ENCODE measurements at places on chromosomes 11 and 22.

DNA sequence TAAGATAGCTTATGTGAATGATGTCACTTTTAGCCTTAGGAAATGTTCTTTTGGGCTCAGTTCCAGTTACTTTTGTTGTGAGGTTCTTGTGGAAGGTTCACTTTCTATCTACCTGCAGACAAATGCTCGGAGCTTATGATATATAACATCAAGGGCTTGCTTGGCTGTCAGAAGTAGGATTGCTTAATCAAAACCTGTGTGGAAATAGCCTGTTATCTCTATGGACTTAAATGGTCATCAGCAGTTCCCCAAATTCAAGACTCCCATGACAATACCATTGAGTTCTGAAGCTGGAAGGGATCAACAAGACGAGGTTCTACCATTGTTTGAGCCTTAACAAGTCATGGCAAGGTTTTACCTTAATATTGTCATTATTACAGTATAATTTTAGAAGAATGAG lies 43.8 kb downstream of the FLI1 start:
- DNase-seq: no peak

DNA sequence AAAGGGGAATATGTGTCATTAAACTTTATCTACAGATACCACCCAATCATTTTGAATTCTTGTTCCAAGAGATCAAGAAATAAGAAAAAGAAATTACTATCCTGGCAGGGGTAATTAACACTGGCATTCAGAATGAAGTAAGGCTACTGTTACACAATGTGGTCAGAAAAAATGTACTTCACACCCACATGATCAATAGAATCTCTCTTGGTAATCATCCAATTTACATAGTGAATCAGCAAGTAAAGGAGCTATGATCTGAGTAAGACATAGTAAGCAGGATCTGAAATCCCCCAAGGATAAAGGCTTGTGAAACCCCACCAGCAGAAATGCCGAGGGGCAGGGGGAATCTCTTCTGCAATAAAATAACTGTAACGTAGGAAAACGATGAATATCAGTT lies 466.5 kb downstream of the FAM181B start:
- DNase-seq: no peak

- DNase-seq: no peak
Observed at GRCh38 chr11:92357344-92357743, 132.7 kb downstream of the FAT3 start.

- peak; percentile 59 for DNase-seq
Observed at GRCh38 chr11:126282736-126283591, at the start of gene TIRAP. TIRAP (plus strand) TSS chr11:126283093; CDS start chr11:126290895, 7,802 bp downstream.

GRCh38 chr11:96736601-96737000 lies 346.8 kb downstream of the JRKL start:
- no peak for DNase-seq

- DNase-seq: no peak
Observed at GRCh38 chr22:48365386-48365785, 1462.3 kb downstream of the BRD1 start.

- DNase-seq: no peak
Observed at GRCh38 chr11:69894648-69895047, 75.4 kb upstream of the FGF3 start.

GRCh38 chr22:49305214-49305965 lies 522.3 kb downstream of the BRD1 start:
- no peak for DNase-seq

DNA sequence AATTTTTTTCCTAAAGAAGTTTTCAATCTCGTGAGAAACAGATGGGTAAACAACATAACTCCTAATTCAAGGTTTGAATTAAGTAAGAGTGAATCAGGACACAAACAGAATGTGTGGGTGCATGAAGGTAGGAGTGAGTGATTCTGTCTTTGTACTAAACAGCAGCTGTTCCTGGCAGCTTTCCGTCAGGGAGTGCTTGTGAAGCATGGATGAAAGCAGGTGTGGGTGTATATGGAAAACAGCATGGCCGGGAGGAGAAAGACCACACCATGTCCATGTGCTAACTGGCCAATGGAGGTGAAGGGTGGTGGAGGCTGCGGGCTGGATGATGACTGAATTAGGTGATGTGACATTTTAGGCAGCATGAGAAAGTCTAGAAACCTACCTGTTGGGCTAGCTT lies 49.6 kb downstream of the BARX2 start:
- DNase-seq: no peak

DNA sequence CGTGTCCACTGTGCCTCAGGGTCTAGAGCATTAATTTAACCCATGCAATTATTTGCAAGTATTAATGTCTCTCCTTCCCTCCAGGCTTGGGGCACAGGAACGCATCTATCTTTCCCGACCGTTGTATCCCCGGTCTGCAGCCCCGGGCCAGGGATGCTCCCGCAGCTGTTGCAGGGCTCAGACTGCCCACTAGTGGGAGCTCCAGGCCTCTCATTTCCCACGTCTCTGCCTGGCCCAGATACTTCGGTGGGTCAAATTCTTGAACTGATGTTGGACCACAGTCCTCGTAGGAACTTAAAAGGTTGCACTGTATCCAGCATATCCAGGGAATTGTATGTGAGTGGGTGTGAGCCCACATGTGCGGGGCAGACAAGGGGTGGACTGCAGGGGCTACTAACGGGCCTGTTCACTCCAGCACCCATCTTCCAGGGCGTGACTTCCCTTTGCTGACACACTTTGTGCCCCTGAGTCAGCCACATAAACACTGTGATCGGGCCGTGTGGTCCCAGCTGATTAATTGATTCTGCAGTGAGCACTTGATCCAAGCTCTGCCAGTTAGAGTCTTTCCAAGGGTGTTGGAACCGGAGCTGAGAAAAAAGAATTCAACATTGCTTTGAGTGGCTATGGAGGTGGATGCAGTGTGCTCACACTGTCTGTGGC lies 451.3 kb downstream of the TBC1D22A start:
- DNase-seq: no peak

GRCh38 chr11:69100454-69101114 lies 51.9 kb downstream of the TPCN2 start:
- DNase-seq: no peak

- no peak for DNase-seq
Observed at GRCh38 chr11:96097844-96098421, 174.0 kb upstream of the MTMR2 start.

Data from gastrocnemius medialis (tissue), 4 donors.